Pulmonary artery endothelial cell (primary cell): ENCODE measurements at places on chromosomes 1 and 21.

DNA sequence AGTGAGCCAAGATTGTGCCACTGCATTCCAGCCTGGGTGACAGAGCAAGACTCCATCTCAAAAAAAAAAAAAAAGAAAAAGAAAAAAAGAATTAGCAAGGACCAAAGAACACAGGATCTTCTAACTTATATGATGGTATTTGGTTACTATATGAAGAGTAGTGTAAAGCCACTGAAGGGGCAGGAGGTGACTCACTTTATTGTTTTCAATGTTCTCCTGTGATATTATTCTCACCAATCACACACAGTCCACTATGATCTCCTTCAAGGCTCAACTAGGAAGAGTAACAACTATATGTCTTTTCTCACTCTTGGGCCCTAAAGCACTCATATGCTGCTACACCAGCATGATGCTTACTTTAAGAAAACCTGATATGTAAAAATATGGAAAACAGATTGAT lies 26.7 kb downstream of the RC3H1 start:
- DNase-seq: no peak

DNA sequence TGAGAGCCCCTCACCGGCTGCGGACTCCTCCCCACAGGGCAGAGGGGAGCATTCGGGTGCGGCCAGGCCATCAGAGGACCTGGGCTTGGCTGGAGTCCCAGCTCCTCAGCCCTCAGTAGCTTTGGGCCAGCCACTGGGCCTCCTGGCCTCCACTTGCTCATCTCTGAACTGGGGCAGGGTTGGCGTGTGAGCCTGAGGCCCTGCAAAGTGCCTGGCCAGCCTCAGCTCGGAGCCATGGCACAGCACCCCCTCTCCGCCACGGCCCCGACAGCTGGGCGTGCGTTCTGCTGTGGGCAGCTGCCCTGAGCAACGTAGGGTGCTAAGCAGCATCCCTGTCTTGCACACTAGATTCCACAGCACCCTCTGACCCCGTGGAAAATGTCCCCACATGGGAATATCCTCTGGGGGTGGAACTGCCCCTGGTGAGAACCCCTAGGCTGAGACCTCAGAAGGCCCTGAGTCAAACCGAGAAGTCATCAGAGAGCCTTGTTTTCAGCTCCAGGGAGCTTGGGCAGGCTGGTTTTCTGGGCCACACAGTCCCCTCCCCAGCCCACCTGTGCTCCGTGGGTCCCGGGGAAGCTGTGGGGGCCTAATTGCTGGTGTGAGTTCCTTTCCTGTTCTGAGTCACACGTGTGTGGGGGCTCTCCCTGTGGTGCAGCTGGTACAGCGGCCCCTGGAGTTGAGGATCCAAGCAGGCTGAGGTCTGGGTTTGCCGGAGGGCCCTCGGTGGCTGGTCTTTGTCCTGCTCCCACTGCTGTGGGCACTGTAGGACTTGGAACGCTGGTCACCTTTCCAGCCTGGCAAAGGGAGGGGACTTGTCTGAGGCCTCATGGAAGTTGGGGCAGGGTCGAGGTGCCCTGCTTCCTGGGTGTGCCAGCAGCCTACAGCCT lies 24.5 kb downstream of the TP73 start:
- no peak for DNase-seq

GRCh38 chr1:170863621-170864020 lies 71.7 kb upstream of the MROH9 start:
- DNase-seq: no peak

DNA sequence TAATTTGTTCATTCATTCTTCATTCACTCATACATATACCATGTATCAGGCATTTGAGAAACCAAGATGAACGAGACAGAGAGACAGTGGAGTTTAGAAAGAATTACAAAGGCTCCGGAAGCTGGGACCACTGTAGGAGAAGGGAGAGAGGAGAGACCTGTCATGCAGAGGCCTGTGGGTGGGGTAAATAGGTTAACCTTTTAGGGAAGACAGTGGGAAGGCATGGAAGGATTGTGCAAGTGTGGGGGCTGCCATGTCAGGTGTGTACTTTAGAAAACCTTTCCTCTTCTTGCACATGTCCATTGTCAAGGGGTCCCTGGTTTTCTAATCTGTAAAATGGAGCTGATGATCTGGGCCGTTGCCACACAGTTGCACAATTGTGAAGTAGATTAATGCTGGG lies 44.2 kb upstream of the POU3F1 start:
- DNase-seq: no peak

DNA sequence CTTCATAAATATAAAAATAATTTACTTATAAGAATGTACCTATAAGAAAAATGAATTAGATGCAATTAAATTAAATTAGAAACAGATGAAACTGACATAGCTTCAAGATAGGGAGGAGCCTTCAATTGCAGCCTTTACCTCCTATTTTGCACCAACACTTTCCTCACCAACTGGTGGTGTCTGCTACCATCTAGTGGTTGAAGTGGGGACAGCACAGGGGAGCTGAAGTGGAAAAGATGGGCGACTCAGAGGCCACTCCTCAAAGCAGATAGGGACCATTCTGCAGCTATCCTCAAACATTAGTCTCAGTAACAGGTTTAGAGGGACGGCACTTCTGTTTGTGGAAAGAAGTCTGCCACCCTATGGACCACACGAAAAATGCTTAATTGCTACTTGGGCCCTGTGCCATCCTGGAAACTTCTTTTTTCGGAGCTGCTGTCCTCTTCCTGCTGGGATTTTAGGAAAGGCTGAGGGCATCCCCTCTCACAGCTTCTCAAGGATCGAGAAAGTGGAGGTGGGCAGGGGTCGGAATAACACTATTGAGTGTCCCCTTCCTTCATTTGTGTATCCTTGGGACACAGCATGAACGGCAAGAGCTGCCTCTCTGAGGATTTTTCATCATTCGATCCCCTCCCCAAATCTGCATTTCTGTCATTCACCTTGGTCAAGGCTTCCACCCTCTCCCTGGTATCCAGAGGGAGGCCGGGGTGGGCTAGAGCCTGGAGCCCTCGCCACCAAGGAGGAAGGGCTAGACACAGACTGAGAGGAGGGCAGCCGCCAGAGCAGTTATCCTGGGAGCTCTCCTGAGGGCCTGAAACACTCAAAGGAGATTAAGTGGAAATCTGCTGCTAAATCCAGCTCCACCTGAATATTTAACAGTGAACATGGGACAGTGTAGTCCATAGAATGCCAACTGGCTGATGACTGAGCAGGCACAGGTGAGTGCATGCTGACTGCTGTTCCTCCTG lies 9.6 kb downstream of the PROK1 start:
- DNase-seq: peak; percentile 13

DNA sequence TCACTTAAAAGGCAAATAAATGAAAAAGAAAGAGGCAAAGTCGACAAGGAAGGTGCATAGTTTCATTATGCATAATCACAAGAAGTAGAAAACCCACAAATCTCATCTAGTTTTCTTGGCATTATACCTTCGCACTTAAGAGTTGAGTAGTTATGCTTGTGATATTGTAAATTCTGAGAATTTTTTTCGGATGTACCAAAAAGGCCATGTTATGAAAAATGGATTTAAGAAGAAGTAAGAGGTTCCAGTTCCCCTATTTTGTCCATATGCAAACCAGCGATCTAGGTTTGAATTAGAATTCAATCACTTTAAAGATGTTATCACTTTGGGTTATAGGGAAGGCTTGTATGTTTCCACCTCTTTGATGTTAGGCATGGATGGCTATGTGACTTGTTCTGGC lies 7.9 kb upstream of the ERICH3 start:
- no peak for DNase-seq

DNA sequence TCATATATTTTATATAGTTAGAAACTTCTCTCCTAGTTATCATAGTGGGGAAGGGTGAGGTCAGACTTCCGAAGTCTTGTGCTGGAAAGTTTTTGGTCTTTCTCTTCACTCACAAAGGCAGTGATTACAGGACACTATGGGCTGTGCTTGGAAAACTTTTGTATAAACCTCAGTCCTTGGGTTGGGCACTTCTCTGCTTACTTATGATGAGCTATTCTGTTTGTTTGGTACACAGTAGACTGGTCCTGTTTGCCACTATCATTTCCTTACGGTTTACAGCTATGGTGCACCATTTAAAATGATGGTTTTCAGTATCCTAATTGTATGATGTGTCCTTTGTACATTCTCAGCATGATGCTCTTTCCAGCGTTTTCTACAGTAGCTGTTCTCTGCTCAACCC lies 75.5 kb downstream of the MAP3K7CL start:
- no peak for DNase-seq

DNA sequence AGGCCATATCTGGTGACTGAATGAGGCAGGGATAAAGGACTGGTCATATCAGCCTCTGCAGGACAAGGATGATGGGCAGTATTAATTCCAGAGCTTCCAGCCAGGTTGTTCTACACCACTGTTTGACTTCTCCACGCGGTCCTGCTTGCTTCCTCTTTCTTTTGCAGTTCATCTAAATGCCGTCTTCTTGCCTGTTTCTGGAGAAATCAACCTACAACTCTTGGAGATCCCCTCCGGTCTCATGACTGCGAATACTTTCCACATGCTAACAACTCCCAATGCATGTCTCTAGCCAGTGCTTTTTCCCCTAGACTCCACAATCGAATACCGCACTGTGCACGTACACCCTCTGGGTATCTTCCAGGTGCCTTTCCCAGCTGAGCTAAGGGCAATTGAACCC lies 14.1 kb upstream of the TIAM1 start:
- DNase-seq: no peak

- no peak for DNase-seq
Measured at GRCh38 chr1:107600607-107601160, 364.3 kb downstream of the VAV3 start.
